ENCODE measurements at places on chromosomes 13 and 19.

DNA sequence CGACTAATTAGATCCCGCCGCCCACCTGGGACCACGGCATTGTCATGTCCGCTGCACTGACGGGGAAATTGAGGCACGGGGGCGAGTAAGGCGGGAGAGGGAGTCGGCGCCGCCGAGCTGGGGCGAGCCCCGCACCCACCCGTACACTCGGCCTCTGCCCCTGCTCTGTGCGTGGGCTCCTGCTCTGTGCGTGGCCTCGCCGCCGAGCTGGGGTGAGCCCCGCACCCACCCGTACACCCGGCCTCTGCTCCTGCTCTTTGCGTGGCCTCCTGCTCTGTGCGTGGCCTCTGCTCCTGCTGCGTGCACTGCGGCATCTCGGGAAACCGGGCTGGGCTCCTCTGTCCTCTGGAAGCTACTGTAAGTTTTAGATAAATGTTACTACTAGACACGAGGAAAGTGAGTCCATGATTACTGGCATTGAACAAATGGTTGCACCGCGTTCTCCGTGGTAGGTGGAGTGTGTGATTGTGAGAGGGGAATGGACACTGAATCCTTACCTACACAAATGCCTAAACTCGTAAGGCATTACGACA lies 826 bp upstream of the C1QTNF9 start:
- no peak for DNase-seq

DNA sequence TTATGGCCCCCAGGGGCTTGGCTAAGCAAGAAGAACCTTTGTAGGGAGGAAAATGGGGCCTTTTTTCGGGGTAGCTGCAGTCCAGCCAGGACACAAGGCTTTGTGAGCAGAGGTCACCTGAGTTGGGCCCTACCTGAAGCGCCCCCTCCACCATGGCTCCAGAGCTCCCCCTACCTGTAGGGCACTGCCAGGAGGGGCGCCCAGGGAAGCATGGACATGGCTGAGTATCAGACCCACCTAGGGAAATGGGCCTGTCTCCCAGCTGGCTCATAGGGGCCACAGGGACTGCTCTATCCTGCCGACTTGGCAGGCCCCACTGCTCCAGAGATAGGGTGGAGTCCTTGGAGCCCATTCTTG lies 9.0 kb upstream of the CEBPA start:
- DNase-seq = no peak

DNA sequence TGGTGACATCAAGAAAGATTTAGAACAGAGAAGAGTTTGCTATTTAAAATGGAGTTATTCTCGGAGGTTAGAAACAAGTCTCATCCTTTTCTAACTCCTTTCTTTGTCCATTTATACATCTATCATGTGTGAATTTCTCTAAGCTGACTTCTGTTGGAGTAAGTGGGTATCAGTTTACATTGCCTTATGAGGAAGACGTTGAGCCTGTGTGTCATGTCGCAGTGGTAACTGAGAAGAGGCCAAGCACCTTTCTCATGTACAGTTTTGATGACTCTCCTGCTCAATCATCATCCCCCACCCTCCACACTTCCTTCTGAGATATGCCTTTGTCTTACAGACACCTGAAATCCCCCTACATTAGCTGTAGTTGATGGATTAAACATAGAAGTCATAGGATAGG lies 624.8 kb downstream of the LIG4 start:
- no peak for DNase-seq

- no peak for DNase-seq
These were observed 202.8 kb upstream of the TSC22D1 start for GRCh38 chr13:44778761-44779484.

- DNase-seq = no peak
These were observed 56.7 kb downstream of the STARD13 start for GRCh38 chr13:33228648-33229445.

- no peak for DNase-seq
These were observed 61.8 kb downstream of the ZNF136 start for GRCh38 chr19:12224676-12225075.

GRCh38 chr13:111943229-111943795 lies 123.6 kb upstream of the SOX1 start:
- no peak for DNase-seq

DNA sequence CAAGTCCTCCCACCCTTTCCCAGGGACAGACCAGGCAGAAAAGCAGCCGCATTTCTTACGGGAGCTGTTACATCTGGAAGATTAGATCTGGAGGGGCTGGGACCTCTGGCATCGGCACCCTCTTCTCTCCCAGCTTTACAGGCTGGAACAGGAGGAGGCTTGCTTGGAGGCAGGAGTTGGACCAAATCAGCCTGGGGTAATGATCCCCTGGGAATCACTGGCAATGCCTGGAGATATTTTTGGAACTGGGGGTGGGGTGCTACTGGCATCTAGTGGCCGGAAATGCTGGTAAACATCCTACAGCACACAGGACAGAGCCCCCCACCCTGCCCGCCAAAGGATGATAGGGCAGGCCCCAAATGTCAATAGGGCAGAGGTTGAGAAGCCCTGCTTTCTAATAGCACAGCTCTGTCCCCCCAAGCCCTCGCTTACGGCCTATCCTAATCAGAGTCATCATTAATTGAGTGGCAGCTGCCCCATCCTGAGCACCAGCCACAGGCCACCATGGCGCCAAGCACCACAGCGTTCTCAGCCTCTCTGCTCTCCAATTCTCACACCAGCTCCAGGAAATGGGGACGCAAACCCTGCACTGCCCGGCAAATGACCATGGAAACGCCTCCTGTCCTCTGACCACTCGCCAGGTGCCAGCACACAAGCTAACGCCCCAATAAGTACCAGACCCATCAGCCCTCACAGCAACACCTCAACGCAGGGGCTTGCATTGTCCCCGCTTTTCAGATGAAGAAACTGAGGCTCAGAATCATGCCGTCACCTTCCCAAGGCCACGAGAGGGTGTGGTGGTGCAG lies 20.6 kb downstream of the LRRC4B start:
- no peak for DNase-seq

DNA sequence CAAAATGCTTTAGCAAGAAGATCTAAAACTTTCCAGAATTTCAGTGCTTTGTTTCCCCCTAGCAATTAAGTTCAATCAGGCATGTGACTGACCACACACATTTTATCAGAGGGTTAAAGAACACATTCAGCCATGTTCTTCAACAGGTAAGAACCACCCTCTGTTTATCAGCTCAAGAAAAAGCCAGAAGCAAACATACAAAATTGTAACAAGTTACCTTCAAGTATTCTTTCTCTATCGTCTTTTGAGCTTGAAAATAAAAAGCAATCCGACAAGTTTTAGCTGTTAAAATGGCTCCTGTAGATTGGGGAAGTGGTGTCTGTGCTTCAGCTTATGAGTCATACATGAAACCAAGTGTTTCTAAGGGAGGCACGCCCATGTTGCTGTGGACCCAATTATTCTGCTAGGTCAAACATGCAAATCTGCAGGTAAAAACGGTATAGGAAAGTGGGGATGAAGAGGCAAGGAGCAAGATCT lies at the start of gene ELF1:
ELF1 (minus strand) TSS at position 306 of the 477 bp plus-strand sequence. CDS start 37,262 bp downstream, outside the sequence.
- DNase-seq = peak; percentile 18

DNA sequence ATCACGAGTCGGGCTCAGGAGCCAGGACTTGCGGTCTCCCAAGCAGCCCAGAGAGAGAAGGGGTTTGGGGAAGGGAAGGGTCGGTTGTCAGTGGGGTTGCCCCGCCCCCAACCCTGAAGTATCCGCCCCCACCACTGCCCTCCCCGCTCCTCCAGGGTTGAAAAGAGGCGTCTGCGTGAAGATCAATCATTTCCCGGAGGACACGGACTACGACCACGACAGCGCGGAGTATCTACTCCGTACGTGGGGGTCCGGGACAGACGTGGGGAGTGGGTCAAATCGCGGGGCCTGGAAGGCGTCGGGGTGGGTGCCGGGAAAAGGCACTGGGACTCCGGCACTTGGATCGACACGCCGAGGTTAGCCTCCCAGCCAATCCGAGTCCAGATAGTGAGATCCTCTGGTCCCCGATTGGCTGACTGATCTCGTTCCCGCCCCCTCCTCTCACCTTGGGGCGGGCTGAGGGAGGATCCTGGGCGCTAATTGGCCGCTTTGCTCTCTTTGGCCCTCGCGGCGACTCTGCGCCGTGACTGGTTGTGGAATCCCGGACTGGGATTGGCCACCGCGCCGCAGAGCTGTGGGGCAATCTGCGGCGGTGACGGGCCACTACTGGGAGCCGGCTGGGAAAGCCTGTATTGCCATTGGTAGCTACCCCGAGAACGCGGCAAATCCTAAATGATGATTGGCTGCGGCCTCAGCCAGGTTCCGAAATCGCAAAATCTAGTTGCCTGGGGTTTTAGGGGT lies 13.3 kb upstream of the CACNG6 start:
- peak; percentile 20 for DNase-seq

DNA sequence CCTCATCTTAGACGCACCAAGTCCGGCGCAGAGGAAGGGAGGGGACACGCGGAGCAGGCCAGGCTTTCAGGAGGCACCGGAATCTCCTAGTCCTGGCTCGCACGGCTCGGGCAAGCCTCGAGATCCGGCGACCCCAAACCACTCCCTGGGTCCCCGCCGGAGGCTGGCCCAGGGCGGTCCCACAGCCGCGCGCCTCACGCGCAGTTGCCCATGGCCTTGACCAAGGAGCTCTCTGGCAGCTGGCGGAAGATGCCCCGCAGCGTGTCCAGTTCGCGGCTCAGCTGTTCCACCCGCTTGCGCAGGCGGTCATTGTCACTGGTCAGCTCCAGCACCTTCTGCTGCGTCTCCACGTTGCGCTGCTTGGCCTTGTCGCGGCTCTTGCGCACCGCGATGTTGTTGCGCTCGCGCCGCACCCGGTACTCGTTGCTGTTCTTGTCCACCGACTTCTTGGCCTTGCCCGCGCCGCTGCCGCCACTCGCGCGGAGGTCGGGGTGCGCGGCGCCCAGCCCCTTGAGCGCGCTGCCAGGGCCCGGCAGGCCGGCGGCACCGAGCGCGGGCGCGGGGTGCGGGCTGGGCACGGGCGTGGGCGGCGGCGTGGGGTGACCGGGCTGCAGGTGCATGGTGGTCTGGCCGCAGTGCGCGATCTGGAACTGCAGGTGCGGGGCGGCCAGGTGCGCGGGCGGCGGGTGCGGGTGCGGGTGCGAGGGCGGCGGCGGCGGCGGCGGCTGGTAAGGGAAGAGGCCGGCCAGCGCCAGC lies 1.0 kb downstream of the CEBPA start:
- DNase-seq = no peak

- DNase-seq = no peak
These were observed 46.9 kb downstream of the ABCC4 start for GRCh38 chr13:95254339-95254738.

DNA sequence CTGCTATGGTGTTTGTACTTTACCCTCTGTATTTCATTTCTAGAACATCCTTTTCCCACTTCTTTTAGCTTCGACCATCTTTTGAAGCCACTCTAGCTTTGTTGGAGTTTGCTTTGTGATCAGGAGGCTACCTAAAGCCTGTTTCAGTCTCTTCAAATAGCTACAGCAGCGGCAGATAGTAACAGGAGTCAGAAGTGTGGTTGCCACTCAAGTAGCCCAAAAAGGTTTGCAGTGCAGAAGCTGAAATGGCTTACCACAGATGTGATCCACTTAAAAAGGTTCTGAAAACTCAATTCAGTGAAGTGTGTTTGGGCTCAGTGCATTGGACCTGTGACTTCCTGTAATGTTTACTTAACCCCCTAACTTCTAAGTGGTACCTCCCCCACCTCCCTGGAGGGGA lies 26.2 kb downstream of the WASF3 start:
- no peak for DNase-seq

DNA sequence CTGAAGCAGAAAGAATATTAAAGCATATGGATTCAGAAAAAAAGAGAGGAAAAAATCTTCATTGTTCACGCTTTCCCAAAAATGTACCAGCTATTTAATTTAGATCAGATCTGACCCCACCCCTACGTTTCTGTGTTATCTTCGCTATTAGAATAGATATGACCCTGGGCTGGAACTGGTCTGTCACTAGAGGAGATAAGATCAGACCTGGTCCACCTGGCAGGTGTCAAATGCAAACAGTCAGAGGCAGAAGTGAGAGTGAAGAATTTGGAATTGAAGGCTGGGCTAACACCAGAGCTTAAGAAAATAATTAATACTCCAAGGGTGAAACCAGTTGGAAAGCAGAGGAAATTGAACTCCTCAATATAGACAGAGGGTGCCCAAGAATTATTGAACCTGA lies 30.0 kb upstream of the MBNL2 start:
- no peak for DNase-seq

GRCh38 chr13:106455777-106456176 lies 79.7 kb downstream of the EFNB2 start:
- no peak for DNase-seq

DNA sequence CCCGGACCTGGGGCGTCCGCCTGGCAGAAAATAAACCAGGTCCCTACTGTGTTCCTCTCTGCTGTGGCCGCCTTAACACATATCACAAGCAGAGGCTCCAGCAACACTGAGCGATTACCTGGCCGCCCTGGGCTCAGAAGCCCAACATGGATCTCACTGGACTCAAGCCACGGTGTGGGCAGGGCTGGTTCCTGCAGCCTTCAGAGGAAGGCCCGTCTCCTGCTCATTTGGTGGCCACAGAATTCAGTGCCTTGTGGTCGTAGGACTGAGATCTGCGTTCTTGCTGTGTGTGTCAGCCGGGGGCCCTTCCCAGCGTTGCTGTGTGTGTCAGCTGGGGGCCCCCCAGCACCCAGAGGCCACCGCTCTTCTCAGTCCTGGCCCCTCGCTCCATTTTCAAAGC lies 30.2 kb downstream of the C2CD4C start:
- no peak for DNase-seq

DNA sequence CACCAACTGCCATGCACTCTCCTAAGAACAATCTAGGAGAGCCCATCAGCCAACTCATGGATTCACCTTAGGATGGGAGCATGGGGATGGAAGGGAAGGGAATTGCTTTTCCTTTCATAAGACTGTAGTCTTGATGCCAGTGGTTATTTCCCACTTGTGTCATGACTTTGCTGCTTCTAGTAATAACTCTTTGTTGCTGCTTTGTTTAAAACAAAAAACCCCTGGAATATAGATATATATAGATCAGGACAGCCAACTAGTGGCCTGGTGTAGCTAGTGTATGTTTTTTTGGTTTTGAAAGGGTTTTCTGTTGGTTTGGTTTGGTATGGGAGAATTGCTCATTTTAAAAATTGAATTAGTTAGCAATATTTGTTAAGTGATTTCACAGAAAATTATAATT lies 39.3 kb upstream of the KCTD4 start:
- DNase-seq = no peak

GRCh38 chr19:5967994-5968430 lies 9.9 kb downstream of the RANBP3 start:
- DNase-seq = no peak

- DNase-seq = peak; percentile 46
These were observed 6.4 kb downstream of the GNA15 start for GRCh38 chr19:3142292-3142670.

DNA sequence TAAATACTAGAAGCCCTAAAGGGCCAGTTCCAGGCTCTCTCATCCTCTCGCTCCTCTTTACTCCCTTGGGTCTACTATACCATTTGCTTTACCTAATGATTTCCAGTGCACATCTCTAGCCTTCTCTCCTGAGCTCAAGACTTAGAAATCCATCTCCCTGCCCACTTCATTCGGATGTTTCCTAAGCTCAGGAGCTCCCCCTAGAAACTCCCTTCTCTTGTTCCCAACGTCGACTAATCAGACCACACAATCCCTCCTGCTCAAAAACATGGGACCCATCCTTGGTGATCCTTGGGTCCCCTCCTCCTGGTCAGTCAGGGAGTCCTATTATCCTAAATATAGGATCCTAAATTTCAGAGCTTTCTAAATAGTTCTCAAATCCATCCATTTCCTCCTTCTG lies 21.1 kb upstream of the STK24 start:
- no peak for DNase-seq
